ENCODE measurements at places on chromosomes 12 and 14.

DNA sequence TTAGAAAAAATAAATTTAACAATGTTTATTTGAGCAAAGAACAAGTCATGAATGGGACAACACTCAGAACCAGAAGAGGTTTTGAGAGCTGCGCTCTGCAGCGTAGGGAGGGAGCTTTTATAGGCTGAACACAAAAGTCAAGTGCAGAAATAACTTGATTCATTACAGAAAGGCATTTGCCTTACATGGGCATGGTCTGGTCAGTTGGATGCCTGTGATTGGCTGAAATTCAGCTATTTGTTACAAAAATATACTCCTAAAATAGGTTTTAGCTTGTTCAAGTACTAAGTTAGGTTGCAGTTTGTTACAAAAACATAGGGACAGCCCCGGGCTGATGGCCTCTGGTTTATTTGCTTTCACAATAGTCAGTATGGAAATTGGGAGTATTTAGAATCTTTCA, 118.0 kb downstream of the NUAK1 start:
- DNase-seq = no peak

DNA sequence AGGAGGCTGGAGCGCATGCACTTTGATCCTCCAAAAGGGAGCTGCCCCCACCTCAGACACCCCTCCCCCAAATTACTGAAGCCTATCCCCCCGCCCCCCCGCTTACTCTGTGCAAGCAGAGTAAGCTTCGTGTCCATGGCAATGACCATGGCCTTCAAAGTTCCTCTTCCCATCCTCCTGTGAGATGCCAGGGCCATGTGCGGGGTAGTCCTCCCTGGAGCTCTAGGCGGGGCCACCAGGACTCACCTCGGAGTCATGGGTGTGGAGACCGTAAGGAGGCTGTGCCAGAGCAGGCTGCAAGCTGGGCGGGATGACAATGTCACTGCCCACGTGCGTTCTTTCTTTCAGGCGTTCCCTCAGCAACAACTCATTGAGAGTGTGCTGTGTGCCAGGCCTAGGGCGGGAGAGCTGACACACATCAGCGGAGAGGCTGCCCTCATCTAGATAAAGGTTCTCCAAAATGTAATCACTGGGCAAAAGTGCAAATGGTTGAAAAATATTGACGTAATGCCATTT, 66.8 kb downstream of the C14orf132 start:
- no peak for DNase-seq

GRCh38 chr14:89276424-89276975, 140.5 kb downstream of the FOXN3 start:
- DNase-seq = peak; percentile 78

DNA sequence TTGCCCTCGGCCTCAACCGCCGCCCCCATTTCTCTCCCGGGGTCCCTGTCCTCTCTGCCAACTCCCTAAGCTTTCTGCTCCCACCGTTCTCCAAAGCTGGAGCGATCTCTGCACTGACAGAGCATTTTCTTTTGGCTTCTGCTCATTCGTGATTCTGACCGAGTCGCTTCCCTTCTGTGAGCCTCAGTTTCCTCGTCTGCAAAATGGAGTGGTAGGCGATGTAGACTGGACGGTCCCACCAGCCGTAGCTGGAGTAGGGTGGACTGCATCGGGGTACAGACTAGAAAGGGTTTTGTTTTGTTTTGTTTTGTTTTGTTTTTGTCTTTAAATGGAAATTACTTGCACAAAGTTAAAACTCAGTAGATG, 2.4 kb downstream of the VSX2 start:
- no peak for DNase-seq

GRCh38 chr12:13171921-13172859, 24.3 kb upstream of the EMP1 start:
- DNase-seq = no peak

DNA sequence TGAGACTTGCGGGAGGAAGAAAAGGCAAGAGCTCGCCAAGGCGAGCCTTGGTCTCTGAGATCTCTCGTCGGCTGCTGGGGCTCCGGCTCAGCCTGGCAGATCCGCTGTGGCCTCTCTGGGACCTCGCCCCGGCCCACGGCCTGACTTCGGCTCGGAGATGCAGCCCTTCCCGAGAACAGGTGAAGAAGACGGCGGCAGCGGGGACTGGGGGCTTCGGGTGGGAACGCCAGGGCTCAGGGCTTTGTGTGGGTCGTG, 6.0 kb upstream of the HOXC9 start:
- no peak for DNase-seq

DNA sequence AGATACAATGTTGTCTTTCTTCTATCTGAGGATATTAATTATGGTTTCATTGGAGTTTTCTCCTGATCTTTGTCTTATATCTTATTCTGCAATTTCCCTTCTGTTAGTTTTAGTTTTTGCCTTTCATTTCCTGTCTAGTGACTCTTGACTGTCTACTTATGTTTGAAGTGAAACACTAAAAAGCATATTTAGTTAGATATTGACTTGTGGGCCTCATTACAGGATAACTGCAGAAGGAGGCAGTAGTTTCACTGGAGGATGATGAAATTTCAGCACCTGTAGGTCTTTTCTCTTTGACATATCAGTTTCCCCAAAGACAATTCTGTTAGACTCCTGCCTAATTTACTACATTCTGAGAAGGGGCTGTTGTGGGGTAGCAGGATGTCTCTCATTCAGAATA, 97.5 kb upstream of the NEDD1 start:
- no peak for DNase-seq

DNA sequence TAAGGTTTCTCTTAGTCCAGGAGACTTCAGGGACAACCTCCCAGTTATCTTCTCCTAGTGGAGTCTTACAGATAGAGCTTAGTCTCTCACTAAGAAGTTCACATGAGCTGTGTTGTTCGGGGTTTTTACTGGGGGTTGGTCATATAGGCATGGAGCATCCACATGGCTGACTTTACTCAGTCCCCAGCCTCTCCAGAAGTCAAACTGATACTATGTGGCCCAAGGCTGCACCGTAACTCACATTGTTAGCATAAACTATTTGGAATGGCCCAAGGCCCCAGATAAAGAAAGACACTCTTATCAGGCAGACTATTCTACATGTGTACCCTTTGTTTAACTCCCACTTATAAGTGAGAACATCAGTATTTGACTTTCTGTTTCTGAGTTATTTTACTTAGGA, 23.2 kb downstream of the GPR137C start:
- DNase-seq = no peak

DNA sequence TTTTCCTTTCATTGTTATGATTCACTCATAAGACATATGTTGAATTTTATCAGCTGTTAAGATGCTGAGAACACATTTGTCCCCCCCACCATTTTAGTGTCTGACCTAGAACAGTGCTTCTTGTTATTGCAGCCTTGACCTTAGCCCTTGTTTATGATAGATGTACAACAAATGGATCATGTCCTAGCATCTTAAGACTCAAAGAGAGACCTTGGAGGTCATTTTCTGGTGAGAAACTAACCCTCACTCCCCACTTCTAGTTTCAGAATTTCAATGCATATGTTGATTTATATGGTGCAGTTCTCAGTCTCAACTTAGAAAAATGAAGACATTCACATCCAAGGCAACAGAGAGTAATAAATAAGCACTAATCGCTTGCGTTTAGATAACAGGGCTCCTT, 391.2 kb downstream of the AEBP2 start:
- no peak for DNase-seq

DNA sequence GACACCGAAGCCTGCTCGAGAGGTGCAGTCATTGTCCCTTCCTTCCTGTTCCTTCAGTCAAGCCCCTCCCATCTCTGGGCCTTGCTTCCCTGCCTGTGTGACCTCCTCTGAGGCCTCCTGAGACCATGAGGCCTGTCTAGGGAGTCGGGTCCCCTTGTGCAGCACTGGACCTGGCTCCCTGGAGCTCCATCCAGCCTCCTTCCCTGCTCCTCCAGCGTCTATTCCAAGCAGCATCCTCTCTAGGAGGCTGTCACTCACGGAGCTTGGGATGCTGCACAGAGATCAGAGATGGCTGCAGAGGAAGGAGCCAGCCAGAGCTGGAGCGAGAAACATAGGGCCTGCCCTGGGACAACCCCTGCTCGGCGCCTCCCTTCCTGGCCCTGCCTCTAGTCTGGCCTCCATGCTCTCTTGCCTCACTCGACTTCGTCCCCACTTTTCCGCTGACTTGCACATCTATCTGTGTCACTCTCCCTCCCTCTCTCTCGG, 142.7 kb downstream of the BCL11B start:
- no peak for DNase-seq

GRCh38 chr14:91244501-91244901, at the start of gene GPR68:
Gene GPR68 (minus strand): TSS chr14:91244704. CDS start chr14:91235050, 9,654 bp downstream.
- DNase-seq = no peak

- no peak for DNase-seq
Measured at GRCh38 chr14:80047761-80048160, 163.5 kb downstream of the DIO2 start.

DNA sequence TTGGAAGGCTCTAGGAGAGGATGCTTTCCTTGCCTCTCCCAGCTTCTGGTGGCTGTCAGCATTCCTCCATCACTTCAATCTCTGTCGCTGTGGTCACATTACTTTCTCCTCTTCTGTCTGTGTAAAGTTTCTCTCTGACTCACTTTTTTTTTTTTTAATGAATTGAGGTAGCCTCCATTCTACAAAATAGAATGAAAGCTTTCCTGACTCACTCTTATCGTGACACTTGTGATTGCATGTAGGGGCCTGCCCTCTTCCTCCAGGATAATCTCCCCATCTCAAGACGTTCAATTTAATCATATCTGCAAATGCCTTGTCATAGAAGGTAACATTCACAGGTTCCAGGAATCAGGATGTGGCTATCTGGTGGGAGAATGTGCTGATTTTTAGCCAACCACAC, 153.5 kb upstream of the HMGA2 start:
- DNase-seq = peak; percentile 38

GRCh38 chr12:101299931-101300330, 20.0 kb downstream of the UTP20 start:
- no peak for DNase-seq

GRCh38 chr14:75711796-75712211, 50.8 kb downstream of the TTLL5 start:
- DNase-seq = no peak

DNA sequence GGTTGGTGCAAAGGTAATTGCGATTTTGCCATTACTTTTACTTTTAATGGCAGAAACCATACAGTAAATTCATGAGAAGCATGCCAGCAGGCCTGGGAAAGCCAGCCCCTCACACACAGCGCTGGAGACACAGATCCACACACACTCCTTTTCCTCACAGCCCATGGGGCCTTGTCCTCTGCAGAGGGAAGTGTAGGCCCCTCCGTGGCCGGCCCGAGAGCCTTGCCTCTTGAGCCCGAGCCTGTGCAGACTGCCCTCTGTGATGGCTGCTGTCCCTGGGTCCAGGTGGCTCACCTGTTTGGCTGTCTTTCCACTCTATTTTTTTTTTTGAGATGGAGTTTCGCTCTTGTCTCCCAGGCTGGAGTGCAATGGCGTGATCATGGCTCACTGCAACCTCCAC, 39.3 kb downstream of the XRCC3 start:
- no peak for DNase-seq

DNA sequence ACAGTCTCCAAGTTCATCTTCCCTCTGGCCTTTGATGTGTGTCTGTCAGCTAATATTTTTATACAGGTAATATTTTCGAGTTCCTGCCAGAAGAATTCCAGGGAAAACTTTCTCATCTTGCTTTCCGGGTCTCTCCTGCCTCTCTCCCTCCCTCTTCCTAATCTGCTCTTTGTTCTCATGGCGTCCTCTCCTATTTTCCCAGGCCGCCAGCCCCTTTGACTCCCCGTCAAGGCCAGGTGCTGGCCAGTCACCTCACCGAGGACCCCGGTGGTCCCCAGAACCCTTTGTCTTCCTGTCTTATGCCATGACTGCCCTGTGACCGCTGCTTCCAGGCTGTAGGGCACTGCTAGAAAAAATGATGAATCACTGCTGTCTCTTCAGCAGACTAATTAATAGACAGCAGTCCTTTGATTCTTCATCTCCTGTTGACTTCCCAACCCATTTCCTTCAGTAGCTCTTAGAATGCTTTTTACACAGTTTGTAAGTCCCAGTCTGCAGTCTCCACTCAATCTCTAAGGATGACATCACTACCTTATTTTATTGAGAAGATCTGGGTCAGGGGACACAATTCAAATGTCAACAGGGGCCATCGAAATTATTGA, 40.7 kb downstream of the PPFIBP1 start:
- no peak for DNase-seq

DNA sequence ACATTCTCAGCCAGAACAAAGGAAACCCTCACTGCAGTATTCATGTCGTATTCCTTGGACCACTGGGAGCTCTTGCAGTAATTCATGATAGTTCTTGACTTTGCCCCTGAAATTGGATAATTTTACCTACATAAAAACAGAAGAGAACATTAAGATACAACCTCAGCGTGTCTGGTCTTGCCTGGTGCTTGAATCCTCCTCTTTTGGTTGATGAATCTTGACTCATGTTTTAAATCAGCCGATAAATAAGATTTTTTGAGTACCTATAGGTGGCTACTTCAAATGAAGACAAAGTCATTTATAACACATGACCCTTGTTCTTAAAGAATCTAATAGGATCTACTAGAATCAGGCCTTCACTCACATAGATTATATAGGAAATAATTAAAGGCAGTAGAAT, 221.0 kb downstream of the PTPRO start:
- no peak for DNase-seq

- no peak for DNase-seq
Measured at GRCh38 chr12:75964150-75964549, 67.4 kb downstream of the PHLDA1 start.

DNA sequence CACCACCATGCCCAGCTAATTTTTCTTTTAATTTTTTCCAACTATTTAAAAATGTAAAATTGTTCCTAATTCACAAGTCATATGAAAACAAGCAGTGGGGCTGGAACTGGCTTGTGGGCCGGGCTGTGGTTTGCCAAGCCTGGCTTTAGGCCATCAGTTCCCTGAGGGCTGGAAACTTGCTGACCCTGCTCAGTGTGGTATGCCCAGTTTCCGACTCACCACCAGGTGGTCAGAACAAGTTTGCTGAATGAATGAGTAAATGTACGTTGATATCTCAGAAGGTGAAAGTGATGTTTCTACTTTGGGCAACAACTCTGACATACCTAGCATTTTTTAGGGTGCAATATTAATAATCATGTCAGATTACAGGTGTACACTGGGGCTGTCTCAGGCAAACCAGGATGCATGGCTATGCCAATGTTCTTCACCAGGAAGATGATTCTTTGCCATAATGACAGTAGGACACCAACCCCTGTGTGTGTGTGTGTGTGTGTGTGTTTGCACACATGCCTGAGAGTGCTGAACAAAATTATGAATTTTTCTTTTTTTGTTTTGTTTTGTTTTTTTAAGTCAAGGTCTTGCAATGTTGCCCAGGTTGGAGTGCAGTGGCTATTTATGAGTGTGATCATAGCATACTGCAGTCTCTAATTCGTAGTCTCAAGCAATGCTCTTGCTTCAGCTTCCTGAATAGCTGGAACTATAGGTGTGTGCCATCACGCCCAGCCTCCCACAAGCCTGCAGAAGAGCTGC, 106.1 kb downstream of the PTPN11 start:
- peak; percentile 16 for DNase-seq

GRCh38 chr12:128077917-128078298, 189.1 kb upstream of the TMEM132C start:
- no peak for DNase-seq
